ENCODE measurements at places on chromosomes 12 and 14. TPM values are rescaled to one million over a fixed set of nuclear protein-coding genes. Genes with fewer than 3 reads are reported as not detected.

- DNase-seq, result no peak
These were observed 18.6 kb upstream of the GARIN2 start for GRCh38 chr14:67170660-67171059.

DNA sequence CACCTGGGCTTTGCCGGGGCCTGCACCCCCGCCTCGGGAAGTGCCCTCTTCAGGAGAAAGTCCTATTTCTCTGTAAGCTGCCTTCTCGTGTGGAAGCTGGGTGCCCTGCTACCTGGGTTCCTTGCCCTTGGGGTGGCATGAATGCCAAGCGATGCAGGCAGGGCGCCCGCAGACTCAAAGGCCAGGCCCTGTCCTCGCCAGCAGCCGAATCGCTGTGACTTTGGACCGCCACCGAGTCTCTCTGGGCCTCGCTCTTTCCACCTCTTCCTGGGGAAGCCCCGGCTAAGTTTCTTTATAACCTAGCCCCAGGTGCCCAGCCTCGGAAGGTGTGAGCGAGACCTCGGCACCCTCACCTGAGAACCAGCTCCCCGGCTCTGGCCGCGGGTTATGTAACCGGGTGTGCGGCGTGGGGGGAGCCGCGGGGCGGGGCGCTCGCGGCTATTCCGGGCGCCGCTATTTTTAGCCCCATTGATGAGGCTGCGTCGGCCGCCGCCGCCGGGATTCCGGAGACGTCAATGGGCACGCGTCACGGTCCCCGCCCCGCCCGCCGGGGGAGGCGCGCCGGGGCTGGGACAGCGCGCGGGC is 14.6 kb upstream of the NR4A1 start:
- peak; percentile 77 for DNase-seq

GRCh38 chr12:7749442-7749841 is 2.3 kb upstream of the CLEC4C start:
- no peak for DNase-seq

DNA sequence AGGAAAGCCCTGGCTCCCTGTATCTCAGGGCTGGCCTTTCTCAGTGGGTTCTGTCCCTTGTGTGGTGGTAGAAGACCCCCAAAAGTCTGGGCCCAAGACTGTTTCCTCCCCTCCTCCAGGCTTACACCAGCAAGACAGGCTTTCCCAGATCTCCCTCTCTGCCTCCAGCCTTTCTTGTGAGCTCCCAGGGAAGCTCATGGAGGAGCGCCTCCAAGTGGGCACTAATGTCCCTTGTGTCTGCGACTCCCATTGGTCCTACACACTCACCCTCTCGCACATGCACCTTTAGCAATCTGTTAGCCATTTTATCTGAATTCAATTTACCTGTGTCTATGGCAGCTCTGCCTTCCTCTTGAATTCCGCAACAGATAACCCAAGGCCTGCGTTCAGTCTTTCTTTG is 251.1 kb upstream of the CAND1 start:
- DNase-seq, result no peak

GRCh38 chr12:49708851-49709250 is 1.6 kb upstream of the FMNL3 start:
- no peak for DNase-seq

- no peak for DNase-seq
These were observed 62.0 kb downstream of the CAND1 start for GRCh38 chr12:67331123-67331522.

DNA sequence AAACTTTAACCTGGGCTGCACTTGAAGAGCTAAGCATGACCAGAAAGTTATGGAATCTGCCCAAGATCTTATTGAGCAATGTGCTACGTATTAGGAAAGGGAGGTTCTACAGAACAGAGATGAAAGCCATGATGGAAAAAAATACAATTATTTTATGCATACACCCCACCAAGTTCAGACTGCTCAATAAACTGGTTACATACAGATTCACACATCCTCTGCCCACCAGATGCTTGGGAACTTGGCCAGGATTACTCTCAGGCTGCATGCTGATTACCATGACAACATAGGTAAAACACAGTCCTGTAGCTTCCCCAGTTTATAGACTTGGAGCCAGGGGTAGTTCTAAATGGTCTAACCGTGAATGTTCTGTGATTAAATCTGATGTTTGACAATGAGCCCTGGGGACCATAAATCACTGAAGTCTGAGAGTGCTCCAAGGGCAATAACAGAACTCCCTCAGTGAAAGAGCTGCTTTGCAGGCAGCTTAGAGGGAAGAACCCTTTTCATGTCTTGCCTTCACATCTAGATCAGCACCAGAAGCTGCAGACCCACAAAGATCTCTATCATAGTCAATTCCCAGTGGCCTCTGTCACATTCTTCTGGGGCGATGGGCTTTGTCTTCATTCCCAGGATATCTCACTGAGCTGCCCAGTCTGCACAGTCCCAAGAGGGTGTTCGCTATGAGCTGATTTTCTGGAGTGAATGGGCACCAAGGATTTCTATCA is 232.2 kb downstream of the EMP1 start:
- no peak for DNase-seq

DNA sequence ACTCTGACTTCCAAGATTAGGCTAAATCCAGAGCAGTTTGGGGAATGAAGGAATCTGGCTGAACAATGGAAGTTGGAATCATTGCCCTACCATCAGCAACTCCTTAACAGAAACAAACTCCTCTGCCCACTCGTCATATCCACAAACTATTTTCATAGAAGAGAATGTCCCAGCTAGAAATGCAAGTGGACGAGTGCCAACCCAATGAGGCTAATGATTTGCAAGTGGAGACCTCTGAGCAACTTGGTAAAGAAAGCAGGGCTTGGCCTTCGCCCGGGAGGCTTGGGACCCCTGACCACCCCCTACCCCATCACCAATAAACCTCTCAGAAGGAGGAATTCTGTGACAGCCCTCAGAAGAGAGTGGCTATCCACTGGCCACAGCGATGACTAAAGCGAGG is 40.0 kb upstream of the DDX11 start:
- DNase-seq, result no peak

GRCh38 chr14:62655166-62655565 is 390.1 kb downstream of the KCNH5 start:
- DNase-seq, result no peak

DNA sequence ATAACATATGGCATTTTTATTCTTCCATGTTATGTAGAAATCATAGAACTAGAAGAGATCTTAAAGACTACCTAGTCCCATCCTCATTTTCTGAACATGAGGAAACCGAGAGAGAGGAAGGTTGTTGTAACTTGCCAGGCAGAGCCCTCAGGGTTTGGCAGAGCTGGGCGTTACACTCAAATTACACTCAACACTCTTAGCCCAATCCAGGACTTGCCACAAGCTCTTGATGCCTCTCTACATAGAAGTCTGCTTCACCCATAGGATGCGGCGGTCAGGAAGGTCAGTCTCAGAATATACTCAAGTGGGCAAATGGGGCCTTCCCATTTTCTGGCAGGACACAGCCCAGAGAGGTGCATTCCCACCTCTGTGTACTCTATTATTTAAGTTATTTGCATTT is 208.1 kb downstream of the ZFP36L1 start:
- no peak for DNase-seq

DNA sequence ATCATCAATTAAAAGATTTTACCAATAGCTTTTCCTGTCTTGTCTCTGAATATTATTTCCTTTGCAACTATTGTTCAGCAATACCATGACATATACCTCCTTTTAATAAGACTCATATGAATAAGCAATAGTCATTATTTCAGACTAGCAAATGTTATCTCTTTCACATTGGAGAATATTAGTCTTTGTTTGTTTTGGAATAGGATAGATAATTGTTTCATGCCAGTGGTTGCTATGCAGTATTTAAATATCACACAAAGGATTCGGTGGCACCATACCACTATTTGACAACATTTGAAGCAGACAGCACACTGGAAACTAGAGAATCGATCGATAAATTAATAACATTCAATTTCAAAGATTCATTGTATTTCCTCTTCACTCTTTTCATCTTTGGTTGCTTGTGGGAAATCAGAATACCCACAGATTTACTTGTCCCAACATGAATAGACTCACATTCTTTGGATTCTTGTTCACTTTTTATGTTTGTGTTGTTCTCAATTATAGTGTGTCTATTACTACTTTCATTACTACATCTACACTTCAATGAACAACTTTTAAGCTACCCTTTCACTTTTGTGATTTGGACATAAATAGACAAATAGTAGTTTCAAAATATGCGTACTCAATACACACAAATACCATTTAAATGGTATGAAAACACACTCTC is 42.7 kb upstream of the TBPL2 start:
- DNase-seq, result no peak

- DNase-seq, result no peak
These were observed 43.3 kb downstream of the GALNT8 start for GRCh38 chr12:4763549-4763948.

GRCh38 chr12:106080791-106081170 is 58.0 kb downstream of the NUAK1 start:
- DNase-seq, result no peak

GRCh38 chr12:57630891-57631433 is 2.0 kb downstream of the B4GALNT1 start:
- no peak for DNase-seq

GRCh38 chr12:24467226-24467625 is 481.7 kb downstream of the BCAT1 start:
- DNase-seq, result no peak

Gene B4GALNT1
- 4.4 TPM for total RNA-seq

Gene INSM2
- total RNA-seq, result not detected

Gene SMCO3
- total RNA-seq, result not detected

Gene HVCN1
- 13.8 TPM for total RNA-seq

Gene KRT75
- total RNA-seq, result not detected

Gene CBLN3
- 5.5 TPM for total RNA-seq

Gene ALG10B
- 11.8 TPM for total RNA-seq

Gene NPAS3
- not detected for total RNA-seq

Gene SLC7A8
- not detected for total RNA-seq
